Nucleus accumbens (tissue), 56 donors: ENCODE measurements at places on chromosomes 4 and X.

- DNase-seq, result no peak
Measured at GRCh38 chrX:108420481-108420880, 17.7 kb downstream of the COL4A6 start.

DNA sequence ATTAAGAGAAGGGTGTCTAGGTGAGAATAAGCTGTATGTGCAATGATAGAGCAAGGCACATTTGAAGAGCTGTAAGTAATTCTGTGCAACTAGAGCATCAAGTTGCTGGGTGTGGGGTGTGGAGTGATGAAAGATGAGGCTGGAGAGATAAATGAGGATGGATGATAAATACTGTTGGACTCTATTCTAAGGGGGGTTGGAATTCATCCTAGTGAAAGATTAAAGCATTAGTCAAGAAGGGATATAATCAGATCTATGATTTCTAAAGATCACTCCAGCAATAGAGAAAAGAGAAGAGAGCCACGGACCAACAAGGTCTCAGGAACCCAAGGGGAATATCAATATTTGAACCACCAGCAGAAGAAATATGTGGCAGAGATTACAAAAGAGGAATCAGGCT is 415.0 kb upstream of the RPS6KA3 start:
- no peak for DNase-seq

- no peak for DNase-seq
Measured at GRCh38 chrX:35696760-35697234, 101.3 kb upstream of the MAGEB16 start.

- DNase-seq, result no peak
Measured at GRCh38 chrX:134721766-134722532, 63.7 kb upstream of the PLAC1 start.

- DNase-seq, result no peak
Measured at GRCh38 chrX:20372533-20372932, 105.8 kb upstream of the RPS6KA3 start.
